Epithelial cell of proximal tubule (primary cell): ENCODE measurements at places on chromosomes 4 and X. TPM values are rescaled to one million over a fixed set of nuclear protein-coding genes. Genes with fewer than 3 reads are reported as not detected.

- DNase-seq: no peak
These were observed at the start of gene CD38 for GRCh38 chr4:15778289-15779241. TSS of gene CD38 (plus strand) at chr4:15778328. CDS start at chr4:15778415, 87 bp downstream.

DNA sequence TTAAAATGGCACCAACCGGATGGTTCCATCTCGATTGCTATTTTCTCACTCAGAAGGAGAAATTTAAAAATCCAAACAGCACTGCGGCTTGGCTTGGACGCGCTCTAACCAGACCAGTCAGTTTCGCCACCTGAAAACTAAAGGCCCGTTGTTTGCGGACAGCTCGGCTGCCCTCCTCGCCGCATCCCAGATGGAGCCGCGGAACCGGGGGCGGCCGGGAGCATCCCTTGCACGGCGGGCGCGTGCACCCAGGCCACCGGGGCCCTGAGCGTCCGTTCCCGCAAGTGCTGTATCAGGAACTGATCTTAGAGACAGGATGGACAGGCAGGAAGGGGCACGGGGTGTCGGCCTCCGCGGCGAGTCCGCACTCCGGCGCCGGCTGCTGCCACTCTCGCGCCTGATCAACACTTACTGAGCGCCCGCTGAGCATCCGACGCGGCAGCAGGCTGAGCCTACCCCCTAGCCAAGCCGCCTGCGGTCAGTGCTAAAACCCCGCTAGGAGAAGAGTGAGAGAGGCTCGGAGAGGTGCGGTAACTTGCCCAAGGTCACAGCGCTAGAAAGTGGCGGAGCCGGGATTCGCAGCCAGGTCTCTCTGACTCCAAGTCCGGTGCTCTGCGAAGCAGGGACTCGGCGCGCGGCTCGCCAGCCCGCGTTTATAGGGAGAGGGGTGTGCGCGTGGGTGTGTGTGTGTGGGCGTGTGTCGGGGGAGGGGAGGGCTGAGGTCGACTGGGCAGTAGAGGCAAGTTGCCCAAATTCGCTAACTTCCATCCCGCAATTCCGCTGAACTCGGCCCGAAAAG lies at the start of gene CITED1:
Gene CITED1 (minus strand): TSS at position 629 of the 799 bp plus-strand sequence. CDS start 3,045 bp downstream, outside the sequence.
- DNase-seq: no peak

Gene LDOC1
- 14.9 and 22.3 TPM in 2 replicates for total RNA-seq

Gene USP11
- total RNA-seq: 24.7 and 30.2 TPM in 2 replicates

GRCh38 chr4:57214654-57215411 lies 104.6 kb upstream of the IGFBP7 start:
- no peak for DNase-seq

- DNase-seq: no peak
These were observed 13.3 kb upstream of the TMEM131L start for GRCh38 chr4:153452658-153453378.

Gene PITX2
- total RNA-seq: 1.0 and 1.2 TPM in 2 replicates

DNA sequence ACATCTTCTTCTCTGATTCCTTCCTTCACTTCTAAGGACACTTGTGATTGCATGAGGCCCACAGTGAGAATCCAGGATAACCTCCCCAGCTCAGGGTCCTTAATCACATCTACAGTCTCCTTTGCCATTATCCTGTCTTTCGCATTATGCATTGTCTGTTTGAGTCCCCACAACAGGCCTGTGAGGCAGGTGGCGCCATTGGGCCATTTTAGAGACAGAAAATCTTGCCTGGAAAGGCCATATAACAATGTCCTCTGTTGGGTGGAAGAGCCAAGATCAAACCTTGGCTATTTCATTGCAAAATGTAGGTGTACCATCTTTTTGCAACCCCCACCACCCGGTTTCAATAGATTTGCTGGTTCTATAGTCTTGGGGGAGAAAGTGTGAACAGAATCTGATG lies 11.8 kb upstream of the DCUN1D4 start:
- DNase-seq: no peak

- DNase-seq: no peak
These were observed 111.7 kb downstream of the TENM3 start for GRCh38 chr4:182354867-182355266.

GRCh38 chr4:3724319-3725231 lies 41.6 kb upstream of the ADRA2C start:
- DNase-seq: no peak

- DNase-seq: no peak
These were observed 2.5 kb downstream of the AKAP4 start for GRCh38 chrX:50198348-50198747.

Gene POU3F4
- under 0.01 TPM in 1 of 2 replicates, not detected in the other for total RNA-seq

GRCh38 chr4:53465281-53465680 lies 87.8 kb downstream of the FIP1L1 start:
- no peak for DNase-seq
